ENCODE measurements at places on chromosomes 16 and 17.

GRCh38 chr17:9115214-9116191, 94.2 kb downstream of the NTN1 start:
- DNase-seq, result no peak

GRCh38 chr16:75552951-75553350, 3.1 kb downstream of the TMEM231 start:
- DNase-seq, result no peak

DNA sequence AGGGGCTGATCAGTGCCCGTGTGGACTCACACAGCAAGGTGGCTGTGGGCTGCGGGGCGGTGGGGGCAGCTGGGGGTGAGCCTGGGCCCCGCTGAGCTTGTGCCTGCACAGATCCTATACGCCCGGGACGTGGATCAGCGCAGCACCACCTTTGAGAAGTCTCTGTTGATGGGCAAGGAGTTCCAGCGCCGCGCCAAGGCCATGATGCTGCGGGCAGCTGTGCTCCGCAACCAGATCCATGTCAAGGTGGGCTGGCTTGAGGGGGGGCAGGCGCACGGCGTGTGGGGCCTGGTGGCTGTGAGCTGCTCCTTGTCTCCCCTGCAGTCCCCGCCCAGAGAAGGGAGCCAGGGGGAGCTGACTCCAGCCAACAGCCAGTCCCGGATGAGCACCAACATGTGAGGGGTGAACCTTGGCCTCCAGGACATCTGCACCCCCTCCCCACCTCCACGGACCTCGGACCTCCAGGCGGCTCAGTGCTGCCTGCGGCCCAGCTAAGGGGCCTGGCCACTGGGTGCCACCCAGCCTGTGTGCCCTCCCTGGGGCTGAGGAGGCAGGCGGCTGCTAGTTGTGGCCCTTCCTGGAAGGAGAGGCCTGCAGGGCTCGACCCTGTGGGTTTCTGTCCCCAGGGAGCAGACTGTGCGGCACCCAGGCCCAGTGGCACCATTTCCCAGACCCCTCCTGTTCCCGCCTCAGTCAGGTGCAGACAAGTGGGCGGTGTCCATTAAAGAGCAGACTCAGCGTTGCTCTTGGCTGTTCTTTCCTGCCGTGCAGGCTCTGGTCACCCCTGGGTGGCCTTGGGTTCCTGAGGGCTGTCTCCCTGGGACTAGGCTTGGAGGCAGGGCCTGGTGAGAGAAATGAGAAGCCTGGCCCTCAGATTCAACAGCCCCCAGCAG, 5.3 kb downstream of the GPS1 start:
- peak; percentile 14 for DNase-seq

GRCh38 chr16:84841787-84842300, 22.1 kb downstream of the CRISPLD2 start:
- peak; percentile 90 for DNase-seq

DNA sequence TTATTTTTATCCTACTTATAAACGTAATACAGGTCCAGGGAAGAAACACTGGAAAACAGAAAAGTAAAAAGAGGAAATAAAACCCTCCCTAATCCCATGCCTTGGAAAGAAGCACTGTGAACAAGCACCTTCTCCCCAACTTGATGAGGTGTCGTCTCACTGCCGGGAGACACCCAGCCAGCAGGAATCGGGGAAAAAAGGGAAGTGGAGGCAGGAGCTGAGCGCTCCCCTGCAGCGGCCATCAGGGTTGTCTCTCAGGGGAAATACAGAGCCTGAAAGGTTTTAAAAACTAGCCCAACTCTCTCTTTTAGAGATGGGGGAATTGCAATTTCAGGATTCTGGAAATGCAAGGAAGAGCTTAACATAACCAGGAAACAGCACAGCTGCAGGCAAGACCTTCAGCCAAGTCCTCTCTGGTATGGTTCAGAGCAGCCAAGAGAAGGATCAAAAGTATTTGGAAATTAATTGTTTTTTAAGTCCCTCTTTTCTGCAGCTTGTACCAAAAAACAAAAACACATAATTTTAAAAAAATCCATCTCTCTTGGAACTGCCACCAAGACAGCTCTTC, 96.3 kb upstream of the RCVRN start:
- DNase-seq, result no peak

DNA sequence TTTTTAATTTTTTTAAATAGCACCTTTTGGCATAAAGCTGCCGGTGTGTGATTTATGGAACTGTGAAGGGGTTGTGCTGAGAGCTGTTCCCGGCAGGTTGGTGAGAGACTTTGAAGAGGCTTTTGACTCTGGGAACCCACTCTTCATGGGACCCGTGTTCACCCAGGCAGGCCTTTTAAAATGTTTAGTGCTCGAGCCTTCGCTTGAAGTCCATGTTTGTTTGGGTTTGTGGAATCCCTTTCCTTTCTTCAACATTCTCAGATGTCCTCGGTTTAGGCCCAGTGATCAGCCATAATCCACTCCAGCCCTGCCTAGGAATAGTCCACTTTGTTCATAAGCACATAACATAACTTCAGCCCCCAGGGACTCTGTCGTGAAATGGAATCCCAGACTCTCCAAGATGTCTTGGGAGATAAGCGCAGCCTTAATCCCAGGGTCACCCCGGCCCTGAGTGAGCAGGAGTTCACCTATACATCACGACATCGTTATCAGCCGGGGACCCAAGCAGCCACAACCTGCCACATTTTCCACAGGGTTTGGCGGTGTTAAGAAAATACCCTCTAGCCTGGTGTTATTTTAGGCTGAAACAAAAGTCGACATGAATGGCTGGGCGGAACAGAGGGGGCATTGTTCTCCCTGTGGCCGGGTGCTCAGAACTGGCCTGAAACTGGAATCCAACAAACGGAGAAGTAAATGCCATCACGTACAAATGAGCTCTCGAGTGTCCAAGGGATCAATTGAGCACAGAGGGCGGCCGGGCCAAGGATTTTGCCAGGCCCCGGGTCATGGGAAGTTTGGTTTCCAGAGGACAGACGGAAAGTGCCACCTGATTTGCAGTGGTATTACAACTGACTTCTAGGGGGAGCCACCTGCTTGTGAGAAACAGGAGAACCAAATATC, 145.7 kb upstream of the IRX3 start:
- no peak for DNase-seq

DNA sequence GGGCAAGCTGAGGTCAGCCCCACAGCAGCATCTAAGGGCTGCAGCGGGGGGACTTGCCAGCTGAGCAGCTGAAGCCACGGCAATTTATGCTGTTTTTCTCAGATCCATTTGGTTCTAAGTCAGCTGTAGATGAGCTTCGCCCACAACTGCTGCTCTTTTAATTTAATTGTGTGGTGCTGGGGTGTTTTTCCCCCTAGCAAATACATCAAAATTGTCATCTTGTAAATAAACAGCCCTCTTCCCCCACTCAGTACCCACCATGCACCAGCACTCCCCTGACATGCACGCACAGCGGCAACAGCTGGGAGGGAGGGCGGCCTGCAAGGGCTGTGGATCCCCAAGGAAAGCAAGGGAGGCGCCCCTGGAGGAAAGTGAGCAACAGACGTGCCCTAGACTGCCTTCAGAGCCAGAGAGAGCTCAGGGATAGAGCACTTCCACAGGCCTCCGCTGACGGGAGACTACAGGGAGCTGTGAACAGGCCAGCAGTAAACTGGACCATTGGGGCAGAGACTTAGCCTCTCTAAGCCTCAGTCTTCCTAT, 149.5 kb downstream of the TMEM132E start:
- DNase-seq, result no peak

DNA sequence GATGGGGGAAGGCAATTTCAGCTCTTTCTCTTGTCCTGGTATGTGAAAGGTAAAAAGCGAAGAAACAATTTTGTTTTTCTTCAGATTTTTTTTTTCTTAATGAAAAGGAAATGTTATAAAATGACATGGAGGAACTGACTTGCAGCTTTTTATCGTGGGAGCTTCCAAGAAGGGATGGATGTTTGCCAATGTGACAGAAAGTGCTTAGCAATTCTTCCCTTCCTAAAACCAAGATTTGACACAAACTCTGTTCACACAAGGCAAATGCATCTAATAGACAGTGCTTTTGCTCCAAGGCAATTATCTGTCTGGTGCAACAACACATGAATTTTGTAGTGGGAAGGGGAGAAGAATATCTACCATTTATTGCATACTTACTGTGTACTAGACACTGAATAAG, 988.5 kb downstream of the CDH11 start:
- DNase-seq, result no peak

DNA sequence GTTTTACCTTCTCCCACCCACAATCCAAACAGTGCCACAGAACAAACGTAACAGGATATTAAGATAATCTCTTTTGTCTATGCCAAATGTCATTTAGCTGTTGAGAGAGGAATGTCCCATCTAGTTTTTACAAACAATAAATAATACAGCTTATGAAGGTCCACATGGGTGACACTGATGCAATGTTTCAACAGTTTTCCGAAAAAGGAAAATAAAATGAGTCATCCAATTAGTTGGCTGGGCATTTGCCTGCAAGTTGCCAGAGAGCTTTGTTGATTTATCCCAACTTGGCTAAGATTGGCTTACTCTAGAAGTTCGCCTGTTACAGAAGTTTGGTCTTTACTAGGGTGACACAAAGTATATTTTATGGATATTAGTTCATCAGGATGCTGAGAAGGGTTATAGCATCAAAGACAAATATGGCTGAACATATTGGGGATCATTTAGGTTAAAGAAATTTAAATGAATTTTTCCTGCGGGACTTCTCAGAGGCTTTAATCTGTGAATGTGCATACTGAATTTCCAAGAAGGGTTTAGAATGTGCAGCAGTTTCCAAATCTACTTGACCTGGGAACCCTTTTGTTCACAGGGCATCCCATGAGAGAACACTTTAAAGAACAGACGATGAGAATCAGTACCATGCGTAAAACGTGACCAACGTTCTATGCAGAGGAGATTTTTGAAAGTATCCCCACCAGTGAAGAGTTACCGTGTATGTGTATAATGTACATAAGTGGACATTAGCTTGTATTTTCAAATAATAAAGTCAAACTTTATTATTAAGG, 73.1 kb downstream of the CDH13 start:
- no peak for DNase-seq

DNA sequence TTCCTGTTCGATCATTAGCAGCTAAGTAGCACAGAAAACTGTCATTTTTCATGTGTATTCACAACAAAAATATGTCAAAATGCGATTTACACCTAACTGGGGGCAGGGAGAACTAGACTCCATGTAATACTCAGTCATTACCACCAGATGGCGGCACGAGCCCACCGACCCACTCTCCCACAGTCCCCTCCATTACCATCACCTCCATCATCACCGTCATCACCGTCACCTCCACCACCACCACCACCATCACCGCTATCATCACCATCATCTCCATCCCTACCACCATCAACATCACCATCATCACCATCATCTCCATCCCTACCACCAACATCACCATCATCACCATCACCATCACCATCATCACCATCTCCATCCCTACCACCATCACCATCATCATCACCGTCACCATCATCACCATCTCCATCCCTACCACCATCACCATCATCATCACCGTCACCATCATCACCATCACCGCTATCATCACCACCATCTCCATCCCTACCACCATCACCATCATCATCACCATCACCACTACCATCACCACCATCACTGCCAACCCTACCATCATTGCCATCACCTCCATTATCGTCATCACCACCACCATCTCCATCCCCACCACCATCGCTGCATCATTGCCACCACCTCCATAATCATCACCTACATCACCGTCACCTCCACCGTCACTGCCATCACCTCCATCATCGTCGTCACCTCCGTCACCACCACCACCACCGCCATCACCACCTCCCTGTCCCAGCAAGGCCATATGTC, 14.4 kb downstream of the NDUFAF8 start:
- peak; percentile 43 for DNase-seq

GRCh38 chr16:30060836-30061554, 4.6 kb upstream of the ALDOA start:
- DNase-seq, result no peak

- no peak for DNase-seq
These were observed 119.6 kb upstream of the CNTNAP4 start for GRCh38 chr16:76157629-76158028.

GRCh38 chr16:55076053-55076452, 145.4 kb downstream of the IRX5 start:
- DNase-seq, result no peak

DNA sequence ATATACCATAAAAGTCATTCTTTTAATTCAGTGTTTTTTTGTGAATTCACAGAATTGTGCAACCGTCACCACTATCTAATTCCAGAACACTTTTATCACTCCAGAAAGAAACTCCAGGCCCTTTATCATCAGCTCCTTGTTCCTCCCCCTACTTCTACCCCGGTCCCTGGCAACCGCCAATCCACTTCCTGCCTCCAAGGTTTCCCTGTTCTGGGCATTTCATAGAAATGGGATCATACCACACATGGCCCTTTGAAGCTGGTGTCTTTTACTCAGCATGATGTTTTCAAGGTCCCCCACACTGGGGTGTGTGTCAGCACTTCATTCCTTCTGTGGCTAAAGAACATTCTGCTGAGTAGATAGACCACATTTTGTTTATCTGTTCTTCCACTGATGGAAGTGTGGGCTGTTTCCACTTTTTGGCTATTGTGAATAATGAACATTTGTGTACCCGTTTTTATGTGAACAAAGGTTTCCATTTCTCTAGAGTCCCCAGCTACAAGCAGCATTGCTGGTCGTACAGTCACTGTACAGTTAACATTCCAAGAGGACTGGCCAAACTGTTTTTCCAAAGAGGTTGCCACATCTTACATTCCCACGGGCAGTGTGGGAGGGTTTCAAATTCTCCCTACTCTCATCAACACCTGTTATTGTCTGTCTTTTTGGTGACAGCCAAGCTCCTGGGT, 75.8 kb upstream of the ZNF469 start:
- no peak for DNase-seq

- no peak for DNase-seq
These were observed 837.0 kb upstream of the RBFOX1 start for GRCh38 chr16:6495486-6496210.

GRCh38 chr16:23428351-23428750, 24.6 kb downstream of the COG7 start:
- DNase-seq, result no peak

DNA sequence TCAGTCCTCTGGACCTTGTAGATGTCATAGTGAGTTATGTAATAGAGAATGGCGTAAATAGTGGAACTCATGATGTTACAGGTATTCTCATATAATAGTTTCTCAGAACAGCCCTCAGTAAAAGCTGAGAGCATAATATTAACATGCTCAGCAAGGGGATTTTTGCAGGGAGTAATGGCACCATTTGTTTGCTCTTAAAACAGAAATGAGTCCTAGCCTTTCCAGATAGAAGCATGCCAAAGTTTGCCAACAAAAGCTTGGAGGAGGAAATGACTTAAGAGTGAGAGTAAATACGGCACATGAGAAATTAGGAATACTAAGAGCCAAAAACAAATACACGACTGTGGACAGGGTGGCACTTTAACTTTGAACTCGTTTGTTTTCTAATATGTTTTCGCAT, 198.4 kb downstream of the ANKFN1 start:
- no peak for DNase-seq

DNA sequence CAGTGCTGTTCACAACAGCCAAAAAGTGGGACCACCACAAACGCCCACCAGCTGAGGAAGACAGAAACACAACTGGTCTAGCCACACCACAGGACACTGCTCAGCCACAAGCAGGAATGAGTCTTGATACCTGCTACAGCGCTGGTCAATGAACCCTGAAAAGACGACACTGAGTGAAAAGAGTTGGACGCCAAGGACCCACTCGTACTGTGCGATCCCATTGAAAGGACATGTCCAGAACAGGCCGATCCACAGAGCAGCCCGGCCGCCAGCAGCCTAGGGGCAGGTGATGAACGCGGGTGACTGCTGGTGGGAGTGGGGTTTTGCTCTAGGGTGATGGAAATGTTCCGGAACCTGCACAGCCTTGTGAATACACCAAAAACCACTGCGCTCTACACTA, 10.6 kb upstream of the SLC38A8 start:
- no peak for DNase-seq
